ENCODE measurements at places on chromosomes 3 and 15.
A peak's percentile ranks its signal among the peaks of the same experiment; 100 is the strongest.

GRCh38 chr3:194532591-194532990 is 45.8 kb upstream of the ATP13A3 start:
- peak; percentile 75 for DNase-seq

GRCh38 chr15:93035953-93036810 is 52.8 kb downstream of the RGMA start:
- DNase-seq: peak; percentile 34

- no peak for DNase-seq
Measured at GRCh38 chr3:126113733-126114442, 30.0 kb upstream of the SLC41A3 start.

- no peak for DNase-seq
Measured at GRCh38 chr15:74374648-74375302, 7.3 kb upstream of the CYP11A1 start.

Data from fibroblast of mammary gland (primary cell).